ENCODE measurements at places on chromosomes 4 and X.

- DNase-seq: no peak
These were observed 108.4 kb downstream of the EDA start for GRCh38 chrX:69724307-69724706.

DNA sequence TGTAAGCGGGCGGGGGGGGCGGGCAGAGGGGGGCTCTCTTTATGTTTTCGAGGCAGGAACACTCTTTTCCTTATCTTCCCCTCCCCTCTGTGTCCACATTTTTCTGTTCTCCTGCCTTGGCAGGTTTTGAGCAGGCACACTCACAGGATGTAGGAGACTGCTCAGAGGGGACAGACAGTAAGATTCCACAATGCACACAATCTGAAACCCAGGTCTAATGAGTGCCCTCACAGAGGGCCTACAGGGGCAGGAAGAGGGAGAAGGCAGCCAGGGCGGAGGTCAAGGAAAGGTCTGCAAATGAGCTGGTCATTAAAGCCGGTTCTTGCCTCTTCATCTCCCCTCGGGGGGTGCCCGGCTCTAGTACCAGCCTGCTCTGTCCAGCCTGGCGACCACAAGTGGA lies 106.1 kb upstream of the ATP6AP2 start:
- DNase-seq: no peak

DNA sequence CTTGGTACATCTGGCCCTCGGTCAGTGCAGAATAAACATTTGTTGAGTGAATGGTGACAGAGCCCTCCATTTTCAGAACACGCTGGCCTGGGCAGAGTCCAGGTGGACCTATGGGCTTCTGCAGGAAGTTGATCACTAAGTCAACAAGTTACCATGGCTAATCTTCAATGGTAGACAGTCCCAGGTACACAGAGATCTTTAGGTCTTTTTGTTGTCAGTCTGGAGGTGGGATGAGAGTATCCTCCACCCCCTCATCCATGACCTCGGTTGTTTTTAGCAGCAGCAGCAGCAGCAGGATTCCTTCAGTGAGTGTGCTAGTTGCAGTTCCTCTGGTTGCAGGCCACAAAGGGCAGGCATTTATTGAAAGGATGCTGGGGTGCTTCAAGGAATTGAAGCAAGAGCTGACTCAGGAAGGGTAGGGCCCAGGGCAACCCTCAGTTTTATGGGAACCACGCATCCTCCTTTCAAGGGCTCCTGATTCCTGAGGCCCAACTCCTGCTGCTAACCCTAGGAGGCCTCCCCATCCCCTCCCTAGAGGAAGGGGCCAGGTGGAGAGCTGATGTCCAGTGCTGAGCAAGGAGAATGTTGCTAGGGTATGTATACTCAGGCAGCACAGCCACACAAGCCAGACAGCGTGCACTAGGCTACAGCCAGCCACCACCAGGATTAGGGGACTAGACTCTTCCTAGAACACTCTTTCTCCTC lies 1.7 kb upstream of the USP27X start:
- DNase-seq: no peak

DNA sequence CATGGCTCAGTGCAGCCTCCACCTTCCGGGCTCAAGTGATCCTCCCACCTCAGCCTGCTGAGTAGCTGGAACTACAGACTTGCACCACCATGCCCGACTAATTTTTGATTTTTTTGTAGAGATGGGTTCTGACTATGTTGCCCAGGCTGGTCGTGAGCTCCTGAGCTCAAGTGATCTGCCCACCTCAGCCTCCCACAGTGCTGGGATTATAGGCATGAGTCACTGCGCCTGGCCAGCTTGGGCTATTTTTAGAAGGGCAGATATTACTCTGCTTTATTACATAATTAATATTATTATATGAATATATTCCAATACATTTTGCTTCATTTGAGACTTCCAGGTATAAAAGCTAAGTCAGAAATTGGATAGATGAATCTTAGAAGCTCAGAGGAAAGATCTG lies 143.7 kb upstream of the ANK2 start:
- DNase-seq: no peak

DNA sequence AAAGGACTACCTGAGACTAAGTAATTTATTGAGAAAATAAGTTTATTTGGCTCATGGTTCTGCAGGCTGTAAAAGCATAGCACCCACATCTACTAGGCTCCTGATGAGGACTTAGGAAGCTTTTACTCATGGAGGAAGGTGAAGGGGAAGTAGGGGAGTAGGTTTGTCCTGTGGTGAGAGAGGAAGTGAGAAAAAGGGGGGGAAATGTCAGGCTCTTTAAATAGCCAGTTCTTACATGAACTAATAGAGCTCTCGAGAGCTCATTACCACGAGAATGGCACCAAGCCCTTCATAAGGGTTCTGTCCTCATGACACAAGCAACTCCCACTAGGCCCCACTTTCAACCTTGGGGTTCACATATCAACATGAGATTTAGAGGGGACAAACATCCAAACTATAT lies 125.5 kb upstream of the NRK start:
- DNase-seq: no peak

DNA sequence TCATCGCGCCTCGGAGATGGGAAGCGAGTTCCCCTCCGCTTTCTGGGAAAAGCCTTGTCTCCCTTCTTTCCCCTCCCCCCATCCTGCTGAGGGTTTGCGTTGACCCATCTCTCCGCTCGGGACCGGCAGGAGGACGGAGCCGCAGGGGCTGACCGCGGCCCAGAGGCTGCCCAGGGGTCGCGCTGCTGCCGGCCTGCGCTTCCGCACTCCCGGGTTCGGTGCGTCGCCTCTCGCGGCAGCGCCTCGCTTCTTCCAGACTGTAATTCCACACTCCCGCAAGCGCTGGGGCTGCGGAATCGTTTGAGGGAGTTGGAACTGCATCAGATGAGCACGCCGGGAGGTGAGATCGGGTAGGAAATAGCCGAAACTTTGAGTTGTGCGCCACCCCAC lies 88.3 kb downstream of the BCOR start:
- no peak for DNase-seq

DNA sequence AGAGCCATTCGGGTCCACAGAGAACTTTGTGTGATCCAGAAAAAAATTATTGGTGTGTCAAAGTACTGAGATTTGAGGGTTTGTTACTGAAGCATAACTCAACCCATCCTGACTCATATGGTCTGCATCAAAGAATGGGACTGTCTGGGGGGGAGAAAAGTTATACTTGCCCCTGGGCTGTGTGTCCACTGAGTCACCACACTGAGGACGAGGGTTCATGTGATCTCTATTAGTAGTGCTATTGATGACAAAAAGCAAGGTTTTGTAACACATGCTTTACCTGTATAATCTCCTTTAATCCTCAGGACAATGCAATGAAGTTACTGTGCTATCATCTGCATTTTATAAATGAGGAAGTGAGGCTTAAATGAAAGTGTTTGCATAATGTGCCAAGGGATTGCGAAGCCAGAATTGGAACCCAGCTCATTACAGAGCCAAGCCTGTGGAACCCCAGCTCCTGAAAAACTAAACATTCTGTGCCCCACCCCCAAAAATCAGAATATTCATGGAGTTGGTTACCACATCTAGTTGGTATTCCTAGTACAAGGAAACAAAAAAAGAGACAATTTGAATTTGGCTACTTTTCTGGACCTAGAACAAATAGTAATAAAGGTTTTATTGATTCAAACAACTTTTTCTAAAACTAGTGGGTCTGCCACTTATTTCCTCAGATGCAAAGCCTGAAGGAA lies 31.2 kb downstream of the CCDC149 start:
- DNase-seq: no peak

DNA sequence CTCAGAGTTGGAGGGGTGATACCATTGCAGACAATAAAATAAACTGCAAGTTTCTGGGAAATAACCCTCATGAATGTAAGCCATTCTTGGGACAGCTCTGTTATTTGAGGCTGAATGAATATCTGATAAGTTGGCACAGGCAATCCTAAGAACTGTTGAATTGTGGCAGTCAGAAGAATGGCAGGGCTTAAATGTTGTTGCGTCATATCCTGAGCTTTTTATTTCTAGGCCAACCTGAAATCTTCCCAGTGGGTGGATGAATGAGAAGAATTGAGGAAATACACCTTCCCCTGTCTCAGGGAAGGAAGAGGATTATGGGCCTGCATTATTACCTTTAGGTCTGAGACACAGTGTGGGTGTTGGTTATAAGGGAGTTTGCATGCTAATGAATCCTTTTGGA lies 64.4 kb upstream of the C4orf54 start:
- DNase-seq: no peak

- DNase-seq: no peak
These were observed 1030.9 kb downstream of the FSTL5 start for GRCh38 chr4:161132715-161133425.

- DNase-seq: no peak
These were observed 68.4 kb downstream of the USP38 start for GRCh38 chr4:143253166-143253565.

GRCh38 chr4:147776716-147777115 lies 44.8 kb downstream of the ARHGAP10 start:
- DNase-seq: no peak

DNA sequence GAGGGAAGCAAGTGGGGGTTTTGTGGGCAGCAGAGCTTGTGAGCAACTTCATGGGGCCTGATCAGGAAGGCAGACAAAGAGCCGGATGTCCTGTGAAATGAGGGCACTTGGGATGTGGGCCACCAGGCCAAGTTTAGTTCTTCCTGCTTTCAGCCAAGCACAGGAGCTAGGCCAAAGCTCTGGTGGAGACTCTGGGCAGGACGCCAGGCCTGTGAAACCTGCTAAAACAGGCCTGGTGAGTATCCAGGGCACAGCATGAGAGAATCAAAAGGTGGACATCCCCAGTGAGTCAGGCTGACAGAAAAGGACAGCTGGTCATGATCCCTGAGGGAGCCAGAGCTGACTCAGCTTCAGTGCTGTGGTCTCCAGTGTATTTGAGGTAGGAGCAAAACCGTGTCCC lies 95.7 kb downstream of the NPNT start:
- DNase-seq: peak; percentile 13

- no peak for DNase-seq
These were observed 72.5 kb downstream of the AFAP1 start for GRCh38 chr4:7867191-7867590.

GRCh38 chrX:151019856-151020255 lies 36.7 kb downstream of the HMGB3 start:
- DNase-seq: peak; percentile 2

- no peak for DNase-seq
These were observed 49.1 kb upstream of the MSANTD1 start for GRCh38 chr4:3199653-3200422.

GRCh38 chr4:3510481-3510880 lies 21.7 kb downstream of the LRPAP1 start:
- no peak for DNase-seq

DNA sequence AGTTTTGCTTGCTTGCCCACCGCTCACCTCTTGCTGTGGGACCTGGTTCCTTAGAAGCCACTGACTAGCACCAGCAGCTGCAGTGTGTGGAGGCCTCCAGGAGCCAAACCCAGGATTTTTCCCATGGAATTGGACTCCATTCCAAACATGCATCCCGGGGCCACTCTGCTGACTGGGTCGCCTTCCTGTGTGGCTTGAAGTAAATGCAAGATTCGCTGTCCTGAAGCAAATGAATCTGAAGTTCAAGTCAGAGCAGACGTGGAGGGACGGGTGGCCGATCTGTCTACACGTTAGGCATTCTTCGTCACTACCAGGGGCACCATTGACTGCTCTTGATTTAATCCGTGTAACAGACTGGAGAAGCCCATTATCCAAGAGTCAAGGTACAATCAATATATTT lies 109.0 kb downstream of the SHOX start:
- no peak for DNase-seq

GRCh38 chr4:6845027-6845426 lies 62.5 kb downstream of the KIAA0232 start:
- no peak for DNase-seq

DNA sequence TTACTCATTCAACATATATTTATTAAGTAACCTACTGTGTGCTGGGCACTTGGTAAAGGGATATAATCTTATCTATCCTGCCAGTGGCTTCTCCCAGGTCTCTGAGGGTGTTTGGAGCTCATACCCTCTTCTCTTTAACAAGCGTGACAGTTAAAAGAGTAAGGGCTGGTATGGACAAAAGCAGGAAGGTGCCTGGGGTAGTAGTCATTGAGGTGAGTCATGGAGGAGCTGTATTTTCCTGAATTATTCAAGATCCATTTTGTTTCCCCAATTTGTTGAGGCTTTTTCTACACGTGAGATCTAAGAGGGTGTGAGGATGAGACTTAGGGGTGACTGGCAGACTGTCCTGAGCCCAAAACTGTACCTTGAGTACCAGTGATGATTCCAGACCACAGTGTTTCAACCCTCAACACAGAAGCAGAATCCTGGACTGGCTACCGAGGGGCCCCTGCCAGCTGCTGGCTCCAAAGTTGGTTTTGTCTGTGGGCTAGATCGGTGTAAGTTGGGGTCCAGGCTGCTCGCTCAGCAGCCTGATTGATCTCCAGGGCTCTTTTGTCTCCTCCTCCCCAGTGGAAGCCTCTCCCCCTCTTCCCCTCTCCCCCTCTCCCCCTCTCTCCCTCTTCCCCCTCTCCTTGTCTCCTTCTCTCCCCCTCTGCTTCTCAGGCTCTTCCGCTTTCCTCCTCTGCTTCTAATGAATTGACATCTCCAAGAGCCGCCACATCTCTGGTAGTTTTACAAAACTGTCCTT lies at the start of gene DRP2:
Gene DRP2, plus strand, starts transcription at position 671 of the 748 bp plus-strand sequence. CDS start 11,862 bp downstream, outside the sequence.
- DNase-seq: no peak

DNA sequence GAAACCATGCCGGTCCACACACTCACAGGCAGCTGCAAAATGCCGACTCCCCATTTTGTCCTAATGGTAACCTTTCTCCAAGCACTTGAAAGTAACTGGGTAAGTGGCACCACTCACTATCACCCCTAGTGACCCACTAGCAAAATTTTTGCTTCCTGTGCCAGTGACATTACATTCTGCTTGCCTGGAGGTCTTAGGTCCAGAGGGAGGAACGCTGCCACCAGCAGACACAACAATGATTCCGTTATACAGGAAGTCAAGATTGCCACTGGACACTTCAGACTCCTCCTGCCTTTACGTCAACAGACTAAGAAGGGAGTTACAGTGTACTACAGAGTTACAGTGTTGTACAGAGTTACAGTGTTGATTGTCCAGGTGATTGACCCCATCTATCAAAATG lies 11.8 kb upstream of the TMEM192 start:
- no peak for DNase-seq

DNA sequence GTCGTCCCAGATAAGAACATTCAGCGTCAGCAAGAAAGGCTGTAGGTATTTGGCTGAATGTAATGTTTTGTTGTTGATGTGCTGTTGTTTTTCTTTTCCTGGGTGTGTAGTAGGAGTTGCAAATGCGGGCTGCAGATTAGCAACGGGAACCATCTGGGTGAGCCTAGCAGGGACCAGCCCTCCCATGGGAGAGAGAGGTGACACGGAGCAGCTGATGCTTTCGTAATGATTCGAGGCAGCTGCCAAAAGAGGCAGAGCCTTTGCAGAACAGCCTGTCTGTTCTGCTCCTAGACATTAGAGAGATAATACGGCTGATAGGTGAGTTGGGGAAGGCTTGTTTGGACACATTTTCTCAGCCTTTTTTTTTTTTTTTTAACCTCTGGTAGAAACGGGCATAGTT lies 25.3 kb downstream of the ARSF start:
- no peak for DNase-seq

- DNase-seq: no peak
These were observed 323.3 kb downstream of the STK32B start for GRCh38 chr4:5374592-5374991.

DNA sequence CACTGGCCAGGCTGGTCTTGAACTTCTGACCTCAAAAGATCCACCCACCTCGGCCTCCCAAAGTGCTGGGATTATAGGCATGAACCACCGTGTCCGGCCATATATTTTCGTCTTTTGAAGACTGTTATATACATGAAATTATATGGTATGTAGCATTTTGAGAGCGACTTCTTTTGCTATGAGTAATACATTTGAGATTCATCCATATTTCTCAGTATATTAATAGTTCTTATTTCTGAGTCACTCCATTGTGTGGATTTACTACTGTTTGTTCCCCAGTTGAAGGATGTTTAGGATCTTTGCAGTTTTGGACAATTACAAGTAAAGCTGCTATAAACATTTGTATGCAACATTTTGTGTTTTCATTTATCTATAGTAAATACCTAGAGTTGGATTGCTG lies 34.9 kb downstream of the GNL3L start:
- DNase-seq: no peak

Measured in stromal cell of bone marrow (primary cell).